Thyroid gland (tissue), 4 donors: ENCODE measurements at places on chromosomes 11 and 22. TPM values are rescaled to one million over a fixed set of nuclear protein-coding genes. Genes with fewer than 3 reads are reported as not detected.

DNA sequence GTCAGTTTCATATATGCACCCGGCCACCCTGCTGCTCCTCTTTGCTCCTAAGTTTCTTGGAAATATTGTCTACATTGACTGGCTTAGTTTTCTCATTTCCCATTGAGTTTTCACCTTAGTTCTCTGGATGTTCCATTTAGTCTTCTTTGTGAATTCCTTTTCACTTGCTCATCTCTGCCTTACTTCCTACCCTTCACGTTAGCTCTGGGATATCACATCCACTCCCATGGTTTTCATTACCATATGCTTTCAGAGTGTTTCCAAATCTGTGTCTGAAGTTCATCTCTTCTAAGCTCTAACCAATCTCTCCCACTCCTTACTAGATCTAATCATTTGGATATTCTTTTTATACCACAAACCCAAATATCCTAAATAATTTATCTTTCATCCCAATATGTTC, 226.4 kb downstream of the FAM76B start:
- no peak for DNase-seq
- H3K27ac ChIP-seq, result no peak overlapping the region
- H3K27me3 ChIP-seq, result no peaks in the 10 kb centered on the region
- no peak overlapping the region for H3K4me3 ChIP-seq

GRCh38 chr22:49953680-49954344, 6.8 kb upstream of the PIM3 start:
- H3K36me3 ChIP-seq, result no peaks in the 10 kb centered on the region
- H3K4me3 ChIP-seq, result no peak overlapping the region
- H3K4me1 ChIP-seq, result peaks cover 70% of the 10 kb centered on the region
- H3K27me3 ChIP-seq, result no peaks in the 10 kb centered on the region
- peak; percentile 41 for DNase-seq
- H3K27ac ChIP-seq, result peak overlapping the region; percentile 99

- no peaks in the 10 kb centered on the region for H3K27me3 ChIP-seq
- H3K4me3 ChIP-seq, result no peak overlapping the region
- DNase-seq, result no peak
- H3K36me3 ChIP-seq, result no peaks in the 10 kb centered on the region
- H3K27ac ChIP-seq, result no peak overlapping the region
- no peaks in the 10 kb centered on the region for H3K4me1 ChIP-seq
Measured at GRCh38 chr11:80321786-80322185, 881.0 kb upstream of the TENM4 start.

FOLR2 gene
- 12.1 TPM for total RNA-seq

PNPLA5 gene
- total RNA-seq, result not detected

ELFN2 gene
- total RNA-seq, result not detected

SLC6A5 gene
- total RNA-seq, result not detected

RNF121 gene
- 64.4 TPM for total RNA-seq

KCNJ11 gene
- total RNA-seq, result 18.9 TPM
